WTC11 (cell line): ENCODE measurements at places on chromosomes 7 and 10. TPM values are rescaled to one million over a fixed set of nuclear protein-coding genes. Genes with fewer than 3 reads are reported as not detected.

CDH23 gene
- total RNA-seq: 2.1 to 3.1 TPM (median 2.9 TPM) in 3 replicates

OR2A12 gene
- not detected in 3 replicates for total RNA-seq

VWDE gene
- total RNA-seq: 21.0 to 25.1 TPM (median 23.1 TPM) in 3 replicates

TSPAN14 gene
- total RNA-seq: 64.0 to 73.5 TPM (median 72.1 TPM) in 3 replicates

- no peak for DNase-seq
These were observed 93.7 kb upstream of the MAGI2 start for GRCh38 chr7:79547132-79547531.

GRCh38 chr7:105820363-105821066, 55.9 kb downstream of the ATXN7L1 start:
- DNase-seq: no peak
